ENCODE measurements at places on chromosomes 4 and X.

GRCh38 chr4:65083076-65083475, 587.2 kb downstream of the EPHA5 start:
- no peak for DNase-seq

DNA sequence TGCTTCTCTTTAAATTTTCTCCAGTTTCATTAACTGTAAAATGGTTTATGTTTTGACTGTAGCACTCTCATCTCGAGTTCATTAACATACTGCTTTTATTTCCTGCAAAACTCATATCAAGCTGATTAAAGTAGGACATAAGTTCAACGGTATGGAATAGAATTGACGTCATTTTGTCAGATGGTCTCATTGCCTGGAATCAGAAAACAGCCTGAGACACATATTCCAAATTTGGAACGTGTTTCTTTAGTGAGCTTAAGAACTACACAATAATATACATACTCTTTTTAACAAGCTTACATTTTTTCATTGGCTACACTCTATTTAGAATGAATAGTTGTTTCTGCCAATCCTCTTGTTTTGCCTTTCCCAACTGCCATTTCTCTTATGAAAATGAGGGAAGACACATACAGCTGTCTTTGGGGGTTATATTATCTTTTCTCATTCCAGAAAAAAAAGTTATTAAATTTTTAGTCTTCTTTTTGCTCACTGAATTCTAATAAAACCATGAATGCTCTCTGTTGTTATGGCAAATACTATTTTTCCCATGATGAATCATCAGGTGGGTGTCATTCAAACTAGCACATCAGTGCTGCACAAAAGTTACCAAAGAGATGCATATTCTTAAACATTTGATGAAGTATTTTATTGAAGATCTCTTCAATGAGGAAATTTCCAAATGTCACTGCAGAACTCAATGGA, 162.8 kb downstream of the GABRB1 start:
- DNase-seq = no peak

DNA sequence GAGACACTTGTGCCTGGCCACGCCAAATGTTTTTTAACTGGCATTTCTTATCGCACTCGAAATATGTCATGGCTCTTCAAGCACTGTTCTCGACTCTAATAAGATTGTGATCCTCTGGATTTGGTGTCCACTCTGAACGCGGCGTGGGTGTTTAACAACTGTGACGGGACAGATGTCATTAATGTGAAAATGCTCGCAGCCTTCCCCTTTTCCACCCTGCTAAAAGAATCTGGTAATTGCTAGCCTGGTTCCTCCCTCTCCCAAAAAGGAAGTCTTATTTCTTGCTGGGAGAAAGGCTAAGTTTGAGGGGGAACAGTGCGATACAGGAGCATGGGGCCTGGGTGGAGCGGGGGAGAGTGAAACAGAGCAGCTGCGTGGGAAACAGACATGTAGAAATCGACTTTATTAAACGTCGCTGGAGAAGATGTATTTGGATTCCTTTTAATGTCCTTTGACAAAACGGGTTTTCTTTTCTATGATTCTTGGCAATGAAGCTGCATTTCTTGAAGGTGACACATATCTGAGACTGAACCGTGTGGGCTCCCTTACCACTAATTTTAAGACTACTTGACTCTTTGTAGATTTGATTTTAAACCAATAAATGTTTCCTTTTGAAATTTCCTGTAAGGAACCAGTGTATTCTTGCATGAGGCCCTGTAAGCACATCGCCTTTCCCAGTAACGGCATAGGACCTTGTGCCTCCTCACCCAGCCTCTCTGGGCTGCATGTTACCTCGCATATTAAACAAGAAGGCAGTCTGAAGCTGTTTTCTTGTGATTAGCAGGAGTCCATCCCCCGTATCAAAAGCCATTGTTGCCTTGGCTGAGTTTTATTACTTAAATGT, 17.8 kb downstream of the TBC1D1 start:
- DNase-seq = peak; percentile 32

DNA sequence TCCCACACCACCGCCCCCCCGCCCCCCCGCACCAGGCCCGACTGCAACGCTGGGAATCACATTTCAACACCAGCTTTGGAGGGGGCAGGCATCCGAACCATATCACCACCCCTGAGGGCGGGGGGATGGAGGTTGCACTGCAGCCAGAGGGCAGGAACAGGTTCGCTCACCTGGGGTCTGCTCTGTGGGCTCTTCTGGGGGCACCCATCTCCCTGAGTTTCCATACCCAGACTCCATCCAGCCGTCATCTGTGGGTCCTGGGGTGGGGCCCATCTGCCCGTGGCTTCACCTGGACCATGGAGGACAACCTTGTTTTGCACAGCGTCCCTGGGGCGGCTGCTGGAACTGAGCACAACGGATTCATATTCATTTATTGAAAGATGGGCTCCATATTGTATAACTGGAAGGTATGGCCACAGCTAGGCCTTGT, 6.9 kb downstream of the PSAPL1 start:
- DNase-seq = peak; percentile 41

GRCh38 chrX:145630806-145631435, 186.7 kb upstream of the SLITRK2 start:
- no peak for DNase-seq

DNA sequence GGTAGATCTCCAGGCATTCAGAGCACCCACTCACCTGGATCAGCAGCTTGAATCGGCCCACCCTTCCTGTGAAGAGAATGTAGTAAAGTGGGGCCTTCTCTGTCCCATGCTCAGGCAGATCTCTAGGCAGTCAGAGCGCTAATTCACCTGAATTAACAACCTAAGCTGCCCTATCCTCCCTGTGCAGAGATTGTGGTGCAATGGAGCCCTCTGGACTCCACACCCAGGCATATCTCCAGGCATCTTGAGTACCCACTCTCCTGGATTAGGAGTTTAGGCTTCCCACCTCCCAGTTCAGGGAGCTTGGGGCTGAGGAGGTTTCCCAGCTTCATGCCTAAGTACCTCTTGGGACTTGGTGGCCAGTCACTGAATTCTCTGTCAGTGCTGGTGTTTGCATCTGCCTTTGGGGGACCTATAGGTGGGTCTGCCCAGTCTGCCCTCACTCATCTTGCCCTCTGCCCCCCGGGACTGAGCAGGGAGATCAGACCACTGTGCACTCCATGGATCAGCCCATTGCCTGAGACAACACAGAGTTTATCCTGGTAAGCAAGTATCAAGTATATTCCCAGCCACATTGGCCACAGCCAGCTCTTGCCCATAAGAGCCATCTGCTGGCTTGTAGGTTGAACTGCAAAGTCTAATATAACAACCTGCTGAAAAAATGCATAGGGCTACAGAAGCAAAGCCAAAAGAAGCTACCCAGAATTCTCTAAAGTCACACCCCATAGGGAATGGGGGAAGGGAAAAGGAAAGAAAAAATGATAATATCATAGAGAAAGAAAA, 372.9 kb downstream of the KLHL13 start:
- DNase-seq = no peak

GRCh38 chrX:151488677-151489076, 74.8 kb upstream of the PASD1 start:
- DNase-seq = no peak

Measured in kidney (tissue), 22 donors.